Central memory CD4-positive, alpha-beta T cell (primary cell): ENCODE measurements at places on chromosomes 16 and 17.

GRCh38 chr16:79599837-79600637 is 500 bp downstream of the MAF start:
- DNase-seq, result peak; percentile 27

DNA sequence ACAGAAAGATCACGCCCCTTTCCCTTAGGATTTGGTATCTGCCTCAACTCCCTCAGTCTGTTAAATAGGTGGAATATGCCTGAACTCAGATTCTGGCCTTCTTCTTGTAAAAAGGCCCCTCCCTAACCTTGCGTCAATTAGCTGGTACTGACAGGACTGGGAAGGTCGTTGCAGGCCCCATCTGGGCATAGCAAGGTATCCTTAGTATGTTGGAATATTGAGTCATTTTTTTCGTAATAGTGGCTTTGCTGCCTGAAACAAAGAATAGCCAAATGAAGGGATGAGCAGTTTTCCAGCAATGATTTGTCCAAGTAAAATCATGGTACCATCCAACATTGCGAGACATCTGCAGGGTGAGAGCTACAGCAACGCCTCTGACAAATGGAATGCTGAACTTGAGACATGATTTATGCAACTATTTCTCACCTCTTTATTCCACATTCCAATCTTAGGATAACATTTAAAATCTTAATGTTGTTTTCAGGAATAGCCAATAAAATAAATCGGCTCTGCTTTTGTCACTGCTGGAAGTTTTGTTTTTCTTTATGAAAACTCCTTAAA is 39.3 kb upstream of the BRD7 start:
- DNase-seq, result no peak

DNA sequence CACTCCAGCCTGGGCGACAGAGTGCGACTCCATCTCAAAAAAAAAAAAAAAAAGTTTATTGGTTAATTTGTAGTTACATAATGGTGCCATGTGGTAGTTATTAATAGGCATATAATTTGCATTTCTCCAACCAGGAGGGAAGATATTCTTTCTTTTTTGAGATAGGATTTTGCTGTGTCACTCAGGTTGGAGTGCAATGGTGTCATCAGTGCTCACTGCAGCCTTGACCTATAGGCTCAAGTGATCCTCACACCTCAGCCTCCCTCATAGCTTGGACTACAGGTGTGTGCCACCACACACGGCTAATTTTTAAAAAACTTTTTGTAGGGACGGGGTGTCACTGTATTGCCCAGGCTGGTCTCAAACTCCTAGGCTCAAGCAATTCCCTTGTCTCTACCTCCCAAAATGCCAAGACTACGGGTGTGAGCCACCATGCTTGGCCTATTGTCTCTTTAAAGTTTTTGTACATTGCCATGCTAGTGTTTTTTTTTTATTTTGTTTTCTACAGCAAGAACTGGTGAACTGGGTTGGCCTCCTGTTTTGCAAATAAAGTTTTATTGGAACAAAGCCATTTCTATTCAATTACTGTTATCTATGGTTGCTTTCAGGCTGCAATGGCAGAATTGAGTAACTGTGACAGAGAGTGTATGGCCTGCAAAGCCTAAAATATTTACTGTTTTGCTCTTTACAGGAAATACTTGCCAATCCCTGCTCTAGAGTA is 11.9 kb downstream of the SNX29 start:
- no peak for DNase-seq

DNA sequence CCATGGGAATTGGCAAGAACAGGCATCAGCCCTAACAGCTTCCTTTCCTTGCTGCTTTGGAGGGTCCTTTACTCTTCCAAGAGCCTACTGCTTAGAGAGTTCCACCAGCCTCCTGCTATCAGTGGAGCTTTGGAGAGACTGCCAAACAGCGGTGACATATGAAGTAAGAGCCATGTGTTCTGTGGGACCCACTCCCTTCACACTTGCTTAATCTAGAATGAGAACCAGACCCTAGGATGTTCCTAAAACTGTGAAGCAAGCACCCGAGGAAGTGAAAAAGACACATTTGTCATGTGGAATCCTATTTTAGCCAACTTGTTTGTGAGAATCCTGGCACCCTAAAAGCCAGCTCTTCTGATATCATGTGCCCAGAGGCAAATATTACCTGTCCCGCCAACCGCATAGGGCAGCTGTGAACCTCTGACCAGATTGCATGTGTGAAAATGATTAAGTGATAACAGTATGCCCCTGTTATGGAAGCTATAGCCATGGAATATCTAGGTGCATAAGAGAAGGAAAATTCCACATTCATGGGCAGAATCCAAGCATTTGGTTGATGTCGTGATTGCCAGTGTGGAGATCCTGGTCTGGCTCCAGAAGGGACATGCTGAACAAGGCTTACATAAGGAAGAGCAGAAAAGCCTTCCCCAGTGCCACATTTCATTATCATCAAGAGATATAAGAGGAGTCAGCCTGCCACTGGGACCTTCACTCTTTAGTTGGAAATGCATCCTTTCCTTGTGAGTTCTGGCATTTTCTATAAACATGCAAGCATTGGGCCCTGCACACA is 18.7 kb downstream of the RCVRN start:
- DNase-seq, result no peak

GRCh38 chr16:14308368-14308723 is 237.2 kb downstream of the MRTFB start:
- DNase-seq, result no peak

GRCh38 chr17:6591599-6592158 is 35.3 kb upstream of the PITPNM3 start:
- no peak for DNase-seq

GRCh38 chr16:1442697-1443096 is 1.7 kb downstream of the CCDC154 start:
- DNase-seq, result no peak
